ENCODE measurements at places on chromosomes 3 and 15. TPM values are rescaled to one million over a fixed set of nuclear protein-coding genes. Genes with fewer than 3 reads are reported as not detected.
A peak's percentile ranks its signal among the peaks of the same experiment; 100 is the strongest.

Gene IL5RA
- 0.31 TPM for total RNA-seq

DNA sequence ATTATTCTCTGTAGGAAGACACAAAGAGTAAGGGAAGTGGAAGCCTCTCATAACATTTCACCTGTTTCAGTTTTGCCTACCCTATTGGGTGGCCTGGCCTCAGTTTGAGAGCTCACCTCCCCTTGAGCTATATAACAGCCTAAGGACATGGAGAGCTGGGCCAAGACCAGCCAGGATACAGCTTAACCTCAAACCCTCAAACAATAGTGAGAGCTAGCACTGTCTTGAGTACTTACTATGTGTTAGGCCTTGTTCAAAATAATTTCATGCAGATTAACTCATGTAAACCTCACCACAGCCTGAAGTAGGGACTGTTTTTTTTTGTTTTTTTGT lies 15.0 kb upstream of the TBL1XR1 start:
- DNase-seq, result no peak

DNA sequence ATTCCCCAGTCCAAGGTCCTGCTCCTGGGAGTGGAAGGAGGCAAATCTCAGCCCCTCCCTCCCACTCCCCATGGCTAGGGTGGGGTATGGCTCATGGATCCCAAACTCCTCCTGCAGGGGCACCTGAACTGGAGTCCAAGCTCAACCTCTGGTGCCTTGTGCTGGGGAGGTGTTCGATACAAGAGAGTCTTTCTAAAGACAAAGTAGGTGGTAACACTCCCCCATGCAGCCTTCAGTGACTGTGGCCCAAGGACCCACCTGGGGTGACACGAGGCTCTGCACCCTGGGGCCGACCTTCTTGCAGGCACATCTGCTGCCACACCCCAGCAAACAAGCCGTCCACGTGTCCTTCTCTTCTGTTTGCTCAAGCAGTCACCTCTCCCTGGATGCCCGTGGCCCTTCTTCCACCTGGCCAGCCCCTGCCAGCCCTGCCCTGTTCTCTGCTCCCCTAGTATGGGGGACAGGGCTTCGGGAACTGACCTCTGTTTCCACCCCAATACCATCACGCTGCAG lies 36.7 kb upstream of the SLC6A11 start:
- no peak for DNase-seq

DNA sequence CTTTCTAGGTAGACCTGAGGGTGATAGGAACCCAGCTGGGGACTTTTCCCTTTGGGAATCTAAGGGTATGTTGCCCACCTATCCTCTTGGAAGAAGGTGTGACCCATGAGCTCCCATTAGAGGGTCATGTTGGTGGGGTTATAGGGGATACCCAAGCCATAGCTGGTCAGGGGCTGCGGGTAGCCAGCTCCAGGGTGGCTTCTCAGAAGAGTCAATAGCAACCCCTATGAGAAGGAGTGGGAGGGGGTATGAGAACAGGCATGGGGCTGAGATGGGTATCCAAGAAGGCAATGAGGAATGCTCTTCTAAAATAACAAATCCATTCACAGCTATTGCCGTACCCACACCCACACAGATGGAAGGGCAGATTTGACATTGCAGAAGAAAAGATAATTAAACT lies 217.8 kb downstream of the UACA start:
- DNase-seq, result no peak

DNA sequence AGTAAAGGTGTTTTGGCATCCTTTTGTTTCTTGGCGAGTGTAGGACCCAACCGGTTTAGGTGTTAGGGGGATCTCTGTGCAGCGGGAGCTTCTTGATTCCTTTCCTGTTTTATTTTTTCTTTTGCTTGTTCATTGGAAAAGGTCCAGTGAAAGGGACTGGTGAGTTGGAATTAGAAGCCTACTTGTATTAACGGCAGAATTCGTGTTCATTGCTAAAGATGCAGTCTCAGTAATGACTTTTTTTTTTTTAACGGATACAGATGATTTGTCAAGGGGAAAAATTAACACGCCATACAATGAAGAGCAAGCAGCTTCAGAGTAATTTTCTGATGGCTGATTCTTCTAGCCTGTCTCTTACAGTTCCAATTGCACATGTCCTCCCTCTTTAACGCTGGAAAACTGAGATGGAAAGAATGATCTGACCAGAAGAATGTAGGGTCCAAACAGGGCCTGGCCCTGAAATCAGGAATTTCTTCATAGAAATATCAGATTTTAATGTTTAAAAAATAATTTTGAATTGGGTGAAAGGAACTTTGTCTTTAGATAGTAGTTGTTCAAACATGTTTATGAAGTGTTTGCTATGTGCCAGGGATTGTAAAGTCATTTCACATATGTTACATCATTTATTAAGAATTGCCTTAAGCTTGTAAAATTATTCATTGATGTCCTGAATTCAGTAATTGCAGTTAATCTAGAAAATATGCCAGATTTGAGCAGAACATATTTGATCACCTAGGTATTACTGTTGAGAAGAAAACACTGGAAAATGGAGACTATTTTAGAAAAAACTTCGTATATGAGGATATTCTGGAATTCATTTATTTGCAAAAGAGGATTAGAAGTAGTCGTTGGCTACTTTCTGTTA lies 1.4 kb downstream of the MAPK6 start:
- peak; percentile 64 for DNase-seq

- DNase-seq, result peak; percentile 77
Measured at GRCh38 chr3:124467980-124468902, 262.0 kb upstream of the UMPS start.
